ENCODE measurements at places on chromosomes 3 and 15.

GRCh38 chr3:152026033-152026556 lies 152.7 kb downstream of the SUCNR1 start:
- no peak for DNase-seq

GRCh38 chr15:76711351-76711827 lies 193.8 kb downstream of the SCAPER start:
- no peak for DNase-seq

DNA sequence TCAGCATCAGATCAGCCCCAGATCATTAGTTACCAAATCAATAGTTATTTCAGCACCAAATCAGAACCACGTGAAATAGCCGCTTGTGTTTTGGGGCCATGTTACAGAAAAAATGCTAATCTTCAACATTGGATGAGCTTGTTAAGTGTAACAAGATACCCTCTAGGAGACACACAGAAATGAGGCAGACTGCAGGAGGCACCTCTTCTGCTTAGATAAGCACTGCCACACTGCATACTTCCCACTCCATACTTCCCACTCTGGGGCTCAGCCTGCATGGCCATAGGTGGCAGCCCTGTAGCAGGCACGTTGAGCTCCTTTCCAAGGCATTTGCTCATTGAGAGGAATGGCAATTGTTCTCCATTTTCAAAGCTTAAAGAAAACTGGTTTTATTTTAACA lies 73.3 kb downstream of the CHCHD6 start:
- DNase-seq: no peak

DNA sequence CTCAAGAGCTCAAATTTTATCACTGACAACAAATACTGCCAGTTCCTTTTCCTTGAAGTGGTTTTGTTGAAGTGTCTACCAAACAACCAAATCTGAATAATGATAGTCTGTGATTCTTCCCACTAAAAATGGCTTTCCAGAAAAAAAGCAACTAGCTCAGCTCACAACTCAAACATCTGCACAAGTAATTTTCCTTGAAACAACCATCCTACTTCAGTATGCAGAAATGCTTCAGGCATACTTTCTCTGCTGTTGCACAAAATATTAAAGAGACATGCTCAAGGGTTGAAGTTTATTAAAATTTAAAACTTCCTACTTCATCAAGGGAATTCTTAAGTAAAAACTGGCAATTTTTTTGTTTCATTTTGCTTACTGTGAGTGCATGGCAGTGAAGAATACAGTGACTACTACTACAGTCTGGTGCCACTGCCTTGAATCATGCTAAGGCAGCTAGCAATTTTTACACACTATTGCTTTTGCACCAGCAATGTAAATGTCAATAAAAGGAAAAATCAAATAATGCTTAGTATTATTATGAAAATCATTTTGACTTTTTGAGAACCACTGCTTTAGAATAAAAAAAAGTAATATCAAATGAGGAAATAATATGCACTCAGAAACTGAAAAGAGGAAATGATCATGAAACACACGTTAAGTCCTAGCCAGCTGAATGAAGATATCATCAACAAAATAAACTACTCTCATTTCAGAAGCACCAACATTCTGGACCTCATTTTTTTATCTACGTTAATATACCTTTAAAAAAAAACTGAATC lies 33.6 kb downstream of the VPS13C start:
- DNase-seq: no peak

GRCh38 chr3:143914257-143914656 lies 57.4 kb upstream of the DIPK2A start:
- no peak for DNase-seq

DNA sequence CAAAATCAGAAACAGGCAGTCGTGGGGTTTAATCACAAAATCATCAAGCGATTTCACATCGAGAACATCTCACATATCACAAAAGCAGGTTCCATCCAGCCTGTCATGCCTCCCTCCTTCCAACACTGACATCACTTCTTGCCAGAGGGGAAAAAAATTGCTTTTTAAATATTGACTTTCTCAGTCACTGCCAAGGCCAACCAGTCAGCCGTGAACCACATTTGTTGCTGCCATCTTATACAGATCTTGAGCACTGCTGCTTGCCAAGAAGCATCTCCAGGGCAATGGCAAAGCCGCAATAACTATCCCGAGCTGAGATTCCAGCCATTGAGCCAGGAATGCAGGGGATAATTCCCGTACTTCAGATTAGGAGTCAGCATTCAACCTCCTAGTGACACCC lies 174.6 kb downstream of the ANXA2 start:
- no peak for DNase-seq

GRCh38 chr15:73308305-73308704 lies 60.5 kb downstream of the HCN4 start:
- no peak for DNase-seq

DNA sequence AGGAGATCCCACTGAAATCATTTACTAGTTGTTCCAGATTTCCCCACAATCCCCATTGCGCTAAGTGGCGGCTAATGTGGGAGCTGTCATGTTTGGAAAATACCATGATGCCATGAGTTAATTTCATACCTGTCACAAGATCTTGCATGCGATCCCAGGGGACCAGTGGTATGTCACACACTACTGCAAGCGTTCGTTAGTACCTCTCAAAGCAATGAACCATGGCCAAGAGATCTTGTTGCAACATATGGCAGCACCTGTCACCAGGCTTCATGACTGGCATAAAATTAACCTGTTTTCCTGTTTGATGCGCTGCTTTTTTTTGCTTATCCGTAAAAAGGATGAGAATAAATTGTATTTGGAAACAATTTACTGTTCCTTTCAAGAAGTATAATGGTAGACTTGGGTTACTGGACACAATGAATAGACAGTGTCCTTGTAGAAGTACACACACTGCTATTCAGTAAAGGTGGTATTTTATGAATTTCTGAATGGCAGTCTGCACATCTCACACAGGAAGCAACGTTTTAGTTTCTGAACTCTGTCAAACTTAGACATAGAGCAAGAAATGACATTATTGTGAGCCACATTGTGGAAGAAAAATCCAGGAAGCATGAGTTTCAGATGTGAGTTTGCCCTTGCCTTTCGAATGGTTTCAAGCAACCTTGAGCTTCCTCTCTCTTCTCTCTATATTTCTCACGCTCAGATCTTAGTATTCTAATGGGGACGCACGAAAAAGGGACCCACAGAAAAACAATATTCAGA lies 81.9 kb downstream of the CHL1 start:
- no peak for DNase-seq

GRCh38 chr3:197327701-197328100 lies 29.3 kb upstream of the DLG1 start:
- no peak for DNase-seq

GRCh38 chr3:126057936-126058335 lies 26.0 kb downstream of the SLC41A3 start:
- DNase-seq: no peak

GRCh38 chr3:64057231-64057630 lies 33.9 kb upstream of the PSMD6 start:
- no peak for DNase-seq

- no peak for DNase-seq
Measured at GRCh38 chr3:193736616-193737015, 143.6 kb downstream of the OPA1 start.

DNA sequence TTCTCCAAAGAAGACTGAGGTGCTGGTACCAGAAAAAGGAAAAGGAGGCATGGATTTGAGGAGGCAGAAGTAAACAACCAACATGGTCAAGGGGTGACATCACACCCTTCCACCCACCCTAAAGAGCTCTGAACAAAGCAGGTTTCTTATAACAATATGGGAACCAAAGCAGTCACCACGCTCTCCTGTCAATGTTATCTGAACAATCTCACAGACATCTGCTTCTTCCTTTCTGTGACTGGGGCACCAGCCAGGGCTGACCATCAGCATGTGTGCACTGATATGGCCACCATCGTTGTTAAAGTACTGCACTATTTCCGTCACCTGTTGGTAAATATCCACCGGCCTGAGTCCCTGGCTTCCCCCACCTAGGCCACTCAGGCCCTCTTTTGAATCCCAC lies 252.9 kb downstream of the SHQ1 start:
- no peak for DNase-seq

- DNase-seq: no peak
Measured at GRCh38 chr15:101520395-101520794, 30.9 kb upstream of the PCSK6 start.

- no peak for DNase-seq
Measured at GRCh38 chr15:94586099-94586498, 354.7 kb downstream of the MCTP2 start.

DNA sequence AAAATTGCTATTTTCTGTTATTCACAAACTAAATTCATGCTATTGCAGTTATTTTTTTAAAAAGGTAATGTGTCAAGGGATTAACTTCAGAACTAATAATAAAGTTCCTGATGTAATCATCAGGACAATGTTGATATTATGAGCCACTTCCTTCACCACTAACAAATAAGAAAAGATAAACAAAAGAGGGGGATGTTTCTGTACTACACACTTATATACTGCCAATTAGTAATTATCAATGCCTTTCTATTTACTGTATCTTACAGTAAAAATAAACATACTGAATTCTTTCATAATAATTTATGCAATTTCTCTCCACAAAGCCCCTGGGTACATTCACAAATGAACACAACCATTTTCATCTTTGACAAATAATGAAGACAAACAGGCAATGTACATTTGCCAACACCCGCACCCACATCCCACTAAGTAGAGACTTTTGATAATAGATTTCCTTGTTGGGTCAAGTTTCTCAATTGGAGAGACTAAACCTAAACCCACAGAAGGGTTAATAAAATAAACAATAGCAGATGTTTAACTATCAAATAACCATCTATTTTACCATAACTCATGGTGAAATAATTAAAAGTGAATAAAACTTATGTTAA lies 3.7 kb downstream of the CBLB start:
- DNase-seq: no peak

- no peak for DNase-seq
Measured at GRCh38 chr3:186152889-186153292, 44.0 kb upstream of the ETV5 start.

DNA sequence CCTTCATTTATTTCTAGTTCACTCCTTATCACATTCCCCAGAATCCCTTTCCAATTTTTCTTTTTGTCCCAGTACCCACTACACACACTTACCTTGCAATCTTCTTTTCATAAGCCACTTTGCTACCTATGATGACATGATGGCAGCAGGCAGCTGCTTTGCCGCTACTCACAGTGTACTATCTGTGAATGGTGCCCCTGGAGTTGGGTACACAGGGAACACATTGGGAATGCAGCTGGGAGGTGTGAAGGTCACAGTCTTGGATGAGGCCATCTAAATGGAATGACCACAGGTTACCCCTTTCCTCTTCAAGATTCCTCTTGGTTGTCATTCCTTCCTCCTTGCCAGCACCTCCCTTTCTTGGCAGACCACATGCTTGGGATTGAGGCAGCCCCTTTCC lies 20.8 kb upstream of the TNIK start:
- no peak for DNase-seq

DNA sequence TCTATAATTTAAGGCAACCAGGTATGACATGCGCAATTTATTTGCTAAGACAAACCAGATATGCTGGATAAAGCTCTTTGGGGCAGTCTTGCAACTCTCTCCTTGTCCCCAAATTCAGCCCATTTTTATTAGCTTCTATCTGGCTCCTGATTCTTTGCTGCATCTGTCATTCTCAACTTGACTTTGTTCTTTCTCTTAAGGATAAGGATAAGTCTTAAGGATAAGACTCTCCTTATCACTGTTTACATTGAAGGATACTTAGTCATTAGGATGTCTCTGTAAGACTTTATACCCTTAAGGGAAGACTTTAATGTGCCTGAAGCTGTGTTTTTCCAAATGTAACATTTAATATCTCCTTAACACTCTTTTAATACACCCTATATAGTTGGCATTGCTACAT lies 49.2 kb downstream of the ALCAM start:
- DNase-seq: no peak

DNA sequence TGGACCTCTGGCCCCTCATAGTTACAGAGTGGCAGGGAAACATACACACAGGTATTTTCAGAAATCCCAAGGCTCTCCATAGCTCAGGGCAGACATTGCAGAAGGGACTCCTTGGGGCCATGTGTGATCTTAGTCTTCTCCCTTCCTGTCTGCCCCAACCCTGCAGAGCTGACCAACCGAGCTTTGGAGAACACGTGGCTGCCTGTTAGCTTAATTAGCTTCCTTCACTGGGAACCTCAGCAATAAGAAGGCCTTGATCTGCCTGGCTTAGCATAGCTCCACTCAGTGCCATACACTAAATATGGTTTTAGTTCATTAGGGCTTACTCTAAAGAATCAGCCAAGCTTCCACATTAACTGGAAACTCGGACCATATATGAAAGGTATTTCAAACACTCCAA lies 12.3 kb downstream of the LYZL4 start:
- no peak for DNase-seq

- no peak for DNase-seq
Measured at GRCh38 chr3:25854635-25855034, 64.7 kb downstream of the OXSM start.

- DNase-seq: no peak
Measured at GRCh38 chr3:17579289-17580031, 163.0 kb downstream of the TBC1D5 start.

Measured in type B pancreatic cell (in vitro differentiated cells).